Neural crest cell (in vitro differentiated cells): ENCODE measurements at places on chromosomes 12 and 14.

DNA sequence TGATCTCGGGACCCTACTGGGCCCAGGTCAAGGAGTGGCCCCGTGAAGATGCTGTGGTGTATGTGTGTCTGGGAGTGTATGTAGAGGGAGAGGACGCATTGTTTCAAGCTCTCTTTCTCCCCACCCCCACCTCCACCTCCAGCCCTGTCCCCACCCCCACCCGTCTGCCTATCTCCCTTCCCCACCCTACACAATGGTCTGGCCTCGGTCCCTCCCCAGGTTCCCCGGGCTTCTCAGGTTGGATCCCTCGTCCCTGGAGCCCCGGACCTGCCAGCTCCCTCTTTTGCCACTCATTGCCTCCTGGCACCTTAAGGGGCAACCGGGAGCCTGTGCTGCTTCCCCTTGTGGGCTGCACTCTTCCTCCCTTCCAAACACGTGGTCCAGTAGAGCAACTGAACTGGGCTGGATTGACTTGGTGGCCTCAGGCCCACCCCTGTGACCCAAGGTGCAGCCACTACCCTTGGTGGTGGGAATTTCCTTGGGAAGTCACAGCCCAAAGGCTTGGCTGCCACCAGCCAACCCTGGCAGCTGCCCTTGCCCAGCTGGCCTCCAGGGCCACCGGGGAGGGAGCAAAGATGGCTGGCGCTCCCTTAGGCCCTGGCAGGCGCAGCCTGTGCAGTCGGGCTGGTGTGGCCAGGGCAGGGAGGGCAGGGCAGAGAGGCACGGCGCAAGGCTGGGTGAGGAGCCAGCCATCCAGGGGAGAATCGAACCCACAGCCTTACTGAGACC, 628 bp downstream of the VRTN start:
- DNase-seq: no peak

GRCh38 chr14:63474844-63475243, 68.3 kb downstream of the PPP2R5E start:
- no peak for DNase-seq

DNA sequence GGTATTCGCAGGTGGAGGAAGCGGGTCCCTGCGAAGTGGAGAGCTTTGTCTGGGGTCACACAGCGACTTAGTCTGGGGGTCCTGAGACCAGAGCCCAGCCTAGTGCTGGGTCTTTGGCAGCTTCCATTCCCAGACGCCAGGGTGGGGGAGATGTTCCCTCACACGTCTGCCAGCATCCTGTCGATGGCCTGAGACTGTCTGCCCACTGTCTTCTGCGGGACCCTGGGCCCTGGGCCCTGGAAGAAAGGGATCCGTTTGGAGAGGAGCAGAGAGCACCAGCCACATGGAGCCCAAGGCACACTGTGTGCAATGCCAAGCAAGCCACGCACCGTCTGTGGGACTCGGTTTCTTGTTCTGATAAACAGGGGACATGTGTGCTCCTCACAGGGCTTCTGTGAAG, 197.2 kb downstream of the KIF26A start:
- no peak for DNase-seq

DNA sequence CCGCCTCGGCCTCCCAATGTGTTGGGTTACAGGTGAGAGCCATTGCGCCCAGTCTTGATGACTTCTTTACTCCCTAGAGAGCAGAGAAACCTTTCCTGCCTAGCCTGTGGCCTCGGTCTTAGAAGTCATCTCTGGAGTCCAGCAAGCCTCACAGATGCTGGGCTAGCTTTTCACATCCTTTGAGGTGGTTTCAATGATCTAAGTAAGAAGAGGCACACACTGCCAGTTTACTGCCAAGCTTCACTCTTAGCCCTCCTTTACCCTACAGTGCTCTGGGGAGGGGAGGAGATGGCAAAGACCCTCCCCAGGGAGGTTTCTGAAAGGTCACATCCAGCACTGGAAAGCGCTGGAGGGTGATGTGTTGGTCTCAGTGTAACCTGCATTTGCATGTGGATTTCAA, 304.8 kb downstream of the PCNX1 start:
- DNase-seq: no peak

- no peak for DNase-seq
These were observed 45.2 kb upstream of the BAZ1A start for GRCh38 chr14:34920339-34920738.

DNA sequence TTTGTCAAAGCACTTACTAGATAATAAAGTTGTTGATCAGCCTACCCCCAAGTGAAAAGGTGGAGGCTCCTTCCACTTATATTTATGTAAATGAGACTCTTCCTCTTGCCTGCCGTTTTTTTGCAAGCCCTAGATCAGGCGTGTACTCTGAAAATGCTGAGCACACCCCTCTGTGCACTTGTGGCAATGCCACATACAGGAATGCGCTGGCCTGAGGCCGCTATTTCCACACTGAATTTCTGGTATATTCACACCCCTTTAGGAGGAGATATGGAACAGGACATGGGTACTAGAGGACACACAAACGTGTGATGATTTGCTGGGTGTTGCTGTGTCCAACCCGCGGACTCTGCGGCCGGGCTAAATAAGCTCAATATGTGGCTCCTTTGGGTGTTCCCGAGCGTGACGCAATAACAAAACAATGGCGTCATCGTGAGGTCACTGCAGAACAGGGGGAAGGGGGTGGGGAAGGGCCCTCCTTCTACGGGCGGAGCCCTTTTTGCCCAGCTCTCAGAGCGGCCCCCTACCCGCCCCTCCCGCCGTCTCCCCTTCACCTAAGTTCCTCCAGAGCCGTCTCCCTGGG, 554 bp upstream of the TSPAN31 start:
- peak; percentile 58 for DNase-seq

DNA sequence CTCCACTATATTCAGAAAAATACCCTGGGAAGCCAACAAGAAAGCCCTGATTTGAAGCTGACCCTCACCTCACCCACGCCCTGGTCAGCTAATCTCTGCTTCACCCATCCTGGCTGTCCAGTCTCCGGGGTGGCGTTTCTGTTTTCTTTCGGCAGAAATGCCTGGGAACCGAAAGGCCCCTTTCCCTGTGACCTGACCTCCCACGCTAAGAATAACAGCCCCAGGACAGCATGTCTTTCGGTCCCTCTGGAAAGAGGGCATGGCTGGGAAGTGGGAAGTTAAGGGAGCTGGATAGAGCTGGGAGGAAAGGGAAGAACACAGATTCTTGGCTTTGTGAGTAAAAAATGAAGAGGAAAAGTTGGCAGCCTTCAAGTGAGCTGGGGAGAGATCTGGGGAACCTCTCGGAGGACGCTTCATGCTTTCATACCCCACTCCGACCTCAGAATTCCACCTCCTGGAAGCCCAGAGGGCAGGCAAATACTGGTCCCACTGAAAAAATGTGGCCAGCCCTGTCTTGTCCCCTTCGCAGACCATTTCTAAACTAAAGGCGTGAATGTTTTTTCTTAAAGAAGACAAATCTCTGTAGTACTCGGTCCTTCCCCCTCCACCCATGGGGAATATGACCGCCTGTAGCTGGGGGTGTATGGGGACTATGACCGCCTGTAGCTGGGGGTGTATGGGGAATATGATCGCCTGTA, 163.0 kb upstream of the FKBP4 start:
- no peak for DNase-seq
